ENCODE measurements at places on chromosomes 2 and 18.

GRCh38 chr18:9810299-9810698 is 75.5 kb upstream of the TXNDC2 start:
- DNase-seq, result no peak

GRCh38 chr18:23498877-23499276 is 4.4 kb upstream of the RMC1 start:
- peak; percentile 71 for DNase-seq

- DNase-seq, result no peak
These were observed 25.5 kb upstream of the STAT4 start for GRCh38 chr2:191176305-191176704.

DNA sequence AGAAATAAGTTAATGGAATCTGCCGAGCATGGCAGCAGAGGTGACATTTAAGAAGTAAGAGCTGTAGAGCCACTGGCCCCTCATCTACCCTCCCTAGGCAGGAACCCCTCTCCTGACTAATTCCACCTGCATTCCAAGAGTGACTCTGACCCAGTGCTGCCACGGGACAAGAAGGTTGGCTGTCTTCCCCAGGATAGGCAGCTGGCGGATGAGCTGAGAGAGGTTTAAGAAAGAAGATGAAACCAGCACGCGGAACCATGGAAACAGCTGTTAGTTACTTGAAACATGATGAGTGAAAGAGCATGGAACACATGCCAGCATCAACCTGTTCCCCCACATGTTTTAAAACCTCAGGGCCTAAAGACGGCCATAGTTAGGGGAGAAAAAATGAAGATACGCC is 74.1 kb downstream of the RND3 start:
- no peak for DNase-seq

GRCh38 chr18:49340446-49340845 is 120.0 kb downstream of the DYM start:
- DNase-seq, result no peak

GRCh38 chr2:137929519-137929916 is 34.8 kb upstream of the HNMT start:
- DNase-seq, result no peak

- DNase-seq, result no peak
These were observed 92.1 kb downstream of the TMEM18 start for GRCh38 chr2:584863-585823.

- DNase-seq, result no peak
These were observed 75.4 kb downstream of the VRK2 start for GRCh38 chr2:58122040-58122439.

DNA sequence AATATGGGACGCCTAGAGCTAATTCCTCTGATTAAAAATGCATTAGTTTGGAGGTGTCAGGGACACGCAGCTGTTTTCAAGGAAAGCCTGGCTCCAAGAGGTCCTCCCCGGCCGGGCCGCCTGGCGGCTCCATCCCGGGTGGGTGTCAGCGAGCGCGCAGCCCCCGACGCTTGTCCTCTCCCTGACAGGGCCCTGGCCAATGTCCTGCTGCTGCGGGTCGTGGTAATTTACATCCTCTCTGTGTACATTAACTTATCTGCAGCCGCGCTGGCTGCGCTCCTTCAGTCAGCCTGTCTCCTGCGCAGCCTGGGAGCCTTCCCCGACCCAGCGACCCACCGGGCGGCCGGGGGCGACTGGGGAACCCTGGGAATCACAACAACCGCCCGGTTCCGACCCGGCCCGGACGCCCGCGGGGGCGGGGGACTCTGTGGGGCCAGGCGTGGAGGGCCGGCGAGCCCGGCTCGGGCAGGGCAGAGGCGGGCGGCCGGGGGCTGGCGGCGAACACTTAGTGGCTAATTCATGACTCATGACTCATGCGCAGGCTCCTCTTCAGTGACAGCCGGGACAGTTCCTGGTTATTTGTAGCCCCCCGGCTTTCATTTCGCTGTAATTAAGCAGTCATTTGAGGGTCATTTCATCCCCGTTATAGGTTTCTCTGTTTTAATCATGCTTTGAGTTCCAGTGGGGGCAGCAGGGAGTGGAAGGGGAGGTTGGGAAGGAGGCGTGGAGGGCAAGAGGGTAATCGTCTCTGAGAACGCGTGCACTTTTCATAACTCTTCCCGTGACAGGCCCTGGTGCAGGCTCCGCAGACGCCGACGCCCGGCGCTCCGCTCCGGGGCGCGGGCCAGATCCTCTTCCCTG is 141.9 kb upstream of the CTAGE1 start:
- peak; percentile 73 for DNase-seq

DNA sequence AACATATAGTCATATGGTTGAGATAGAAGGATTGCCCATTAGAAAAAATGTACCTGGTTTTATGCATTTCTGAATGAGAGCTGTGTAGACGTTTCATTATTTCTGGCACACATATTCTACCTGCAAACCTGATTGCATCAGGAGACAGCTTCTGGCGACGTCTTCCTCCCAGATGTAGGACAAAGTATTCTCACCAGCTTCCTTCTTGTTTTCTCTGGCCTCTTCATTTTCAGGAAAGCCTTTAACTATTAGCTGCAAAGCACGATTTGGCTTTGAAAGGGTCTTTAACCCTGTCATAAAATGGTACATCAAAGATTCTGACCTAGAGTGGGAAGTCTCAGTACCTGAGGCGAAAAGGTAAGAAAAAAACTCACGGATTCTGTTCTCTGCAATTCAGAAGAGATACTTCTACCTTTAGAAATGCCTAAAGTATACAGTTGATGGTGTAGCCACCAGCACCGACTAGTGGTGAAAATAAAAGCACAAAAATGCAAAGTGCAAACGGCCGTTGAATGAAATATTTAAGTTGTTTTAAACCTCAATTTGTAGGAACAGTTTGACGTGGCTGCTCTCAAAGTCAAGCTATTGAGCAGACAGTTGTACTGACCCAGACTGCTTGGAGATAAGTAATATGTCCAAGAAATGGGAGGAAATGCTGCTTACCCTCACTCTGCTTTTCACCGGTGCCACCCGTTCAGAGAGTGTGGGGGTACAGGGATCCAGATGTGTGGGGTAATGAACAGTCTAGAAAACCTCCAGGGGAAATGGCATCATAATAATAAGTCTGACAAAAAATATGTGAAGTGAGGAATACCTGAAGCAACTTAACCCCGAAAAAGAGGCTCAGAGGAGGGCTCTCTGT is 20.2 kb downstream of the IL18RAP start:
- DNase-seq, result no peak

- no peak for DNase-seq
These were observed 55.1 kb downstream of the AOX1 start for GRCh38 chr2:200640901-200641300.

DNA sequence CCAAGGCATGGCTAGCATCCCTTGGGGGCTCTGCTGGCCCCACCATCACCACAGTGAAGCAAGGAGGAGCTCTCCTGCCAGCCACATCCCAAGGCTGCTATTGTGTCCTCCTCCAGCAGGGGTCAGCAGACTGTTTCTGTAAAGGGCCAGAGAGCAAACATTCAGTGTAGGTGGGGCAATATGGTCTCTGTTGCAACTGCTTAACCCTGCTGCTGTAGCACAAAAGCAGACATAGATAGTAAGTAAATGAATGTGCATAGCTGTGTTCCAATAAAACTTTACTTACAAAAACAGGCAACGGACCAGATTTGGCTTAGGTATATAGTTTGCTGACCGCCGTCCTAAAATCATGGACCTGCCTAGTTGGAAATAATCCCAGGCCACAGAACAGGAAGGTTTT is 36.4 kb upstream of the ZBTB7C start:
- peak; percentile 87 for DNase-seq

DNA sequence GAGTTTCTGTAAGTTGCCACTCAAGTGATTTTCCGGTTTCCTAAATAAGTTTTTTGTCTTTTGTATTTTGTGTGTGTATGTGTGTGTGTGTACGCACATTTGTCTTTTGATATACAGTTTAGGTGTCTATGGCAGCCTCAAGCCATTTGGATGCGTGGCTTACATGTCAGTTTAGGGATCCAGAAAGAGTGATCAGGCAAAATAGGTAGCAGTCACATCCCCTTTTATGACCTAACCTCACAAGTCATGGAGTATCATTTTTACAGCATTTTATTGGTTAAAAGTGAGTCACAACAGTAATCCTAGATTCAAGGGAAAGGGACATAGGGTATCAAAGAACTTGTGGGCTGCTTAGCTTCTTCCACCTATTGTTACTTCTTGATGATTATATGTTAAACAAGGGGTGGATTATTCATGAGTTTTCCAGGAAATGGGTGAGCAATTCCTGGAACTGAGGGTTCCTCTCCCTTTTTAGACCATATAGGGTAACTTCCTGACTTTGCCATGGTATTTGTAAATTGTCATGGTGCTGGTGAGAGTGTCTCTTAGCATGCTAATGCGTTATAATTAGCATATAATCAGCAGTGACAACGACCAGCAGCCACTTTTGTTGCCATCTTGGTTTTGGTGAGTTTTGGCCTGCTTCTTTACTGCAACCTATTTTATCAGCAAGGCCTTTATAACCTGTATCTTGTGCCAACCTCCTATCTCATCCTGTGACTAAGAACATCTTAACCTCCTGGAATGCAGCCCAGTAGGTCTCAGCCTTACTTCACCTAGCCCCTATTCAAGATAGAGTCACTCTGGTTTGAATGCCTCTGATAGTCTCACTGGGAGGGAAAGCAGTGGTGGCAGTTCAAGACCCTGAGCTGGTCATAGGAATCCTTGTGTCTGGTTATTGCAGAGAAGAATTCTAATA is 8.6 kb upstream of the SOCS6 start:
- no peak for DNase-seq

DNA sequence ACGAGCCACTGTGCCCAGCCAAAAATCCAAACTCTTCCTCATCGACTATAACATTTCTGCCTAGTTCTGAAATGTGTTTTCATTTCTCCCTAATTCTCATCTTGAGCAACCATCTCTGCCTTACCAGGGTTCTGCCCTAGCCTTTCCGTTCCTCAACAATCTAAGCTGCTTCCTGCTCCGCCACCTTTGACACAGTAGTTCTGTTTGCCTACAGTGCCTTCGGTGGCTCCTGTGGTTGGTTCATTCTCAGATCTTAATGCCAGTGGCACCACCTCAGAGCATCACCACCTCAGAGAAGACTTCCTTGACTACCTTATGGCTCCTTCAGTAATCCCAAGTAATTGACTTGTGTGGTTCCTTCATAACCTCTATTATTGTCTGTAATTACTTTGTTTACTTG is 3.8 kb downstream of the SOCS6 start:
- no peak for DNase-seq

DNA sequence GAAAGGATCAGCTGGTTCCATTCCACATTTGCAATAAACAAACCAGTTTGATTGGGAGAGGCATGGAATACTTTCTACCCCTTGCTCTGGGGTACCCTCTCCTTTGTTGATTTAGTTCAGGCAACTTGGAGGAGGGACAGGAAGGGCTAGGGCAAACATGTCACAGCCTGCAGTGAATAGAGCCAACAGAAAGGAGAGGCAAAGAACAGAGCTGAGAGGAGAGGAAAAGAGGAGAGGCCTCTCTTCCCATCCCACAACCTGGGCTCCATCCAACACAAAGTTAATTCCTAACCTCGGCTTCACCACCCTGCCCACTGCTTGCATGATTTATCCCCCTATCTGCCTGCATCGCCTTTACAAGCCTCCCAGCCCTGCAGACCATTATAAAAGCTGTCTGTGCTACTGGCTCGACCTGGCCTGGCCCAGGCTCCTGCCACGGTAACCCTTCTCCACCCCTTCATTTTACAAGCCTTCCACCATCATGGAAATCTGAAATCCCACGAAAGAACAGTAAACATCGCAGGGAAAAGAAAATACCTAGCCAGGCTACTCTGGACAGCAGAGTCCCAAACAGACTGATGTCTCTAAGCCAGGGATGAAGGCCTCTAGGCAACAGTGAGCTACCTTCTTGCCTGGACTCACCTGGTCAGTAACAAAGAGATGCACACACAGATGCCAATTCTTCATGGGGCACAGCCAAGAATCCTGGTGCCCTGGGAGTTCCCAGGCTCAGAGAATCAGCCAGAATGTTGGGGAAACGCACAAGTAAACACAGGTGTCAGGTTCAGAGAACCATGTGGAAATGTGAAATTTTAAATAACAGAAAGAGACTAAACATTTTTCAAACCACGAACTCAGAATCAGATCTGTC is 43.6 kb downstream of the NHEJ1 start:
- DNase-seq, result no peak

- peak; percentile 51 for DNase-seq
These were observed 109.6 kb upstream of the CYRIA start for GRCh38 chr2:16774980-16775898.

- DNase-seq, result no peak
These were observed 126.5 kb downstream of the LPIN1 start for GRCh38 chr2:11872948-11873269.

GRCh38 chr18:60092073-60092472 is 192.3 kb downstream of the PMAIP1 start:
- no peak for DNase-seq

DNA sequence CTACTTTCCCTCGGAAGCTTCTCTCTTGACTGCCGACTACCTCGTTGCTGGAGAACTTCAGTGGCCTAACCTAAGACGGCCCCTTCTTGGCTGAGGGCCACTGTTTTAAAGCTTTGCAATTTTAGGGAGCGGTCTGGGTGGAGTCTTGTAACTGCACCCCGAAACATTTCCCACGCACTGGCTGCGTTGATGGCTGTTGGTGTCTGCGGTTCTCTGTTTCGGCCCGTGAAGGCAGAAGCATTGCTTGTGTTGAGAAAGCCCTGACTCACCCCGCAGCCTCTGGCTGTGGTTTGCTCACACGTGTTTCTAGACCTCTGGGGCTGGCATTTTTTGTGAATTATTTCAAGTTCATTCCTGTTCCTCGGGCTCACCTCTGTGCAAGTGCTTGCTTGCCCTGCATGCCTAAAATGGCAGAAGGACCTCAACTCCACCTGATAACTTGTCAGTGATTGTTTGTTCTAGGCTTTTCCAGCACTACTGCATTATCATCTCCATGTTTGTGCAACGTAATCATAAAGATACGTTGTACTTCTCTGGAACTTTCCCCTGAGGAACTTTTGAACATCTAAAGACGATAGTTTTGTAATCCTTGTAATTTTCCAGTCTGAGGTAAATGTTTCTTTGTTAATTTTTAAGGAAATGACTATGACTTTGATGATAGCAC is 94.2 kb upstream of the DLX2 start:
- no peak for DNase-seq

GRCh38 chr2:240247241-240247867 is 106.9 kb upstream of the OTOS start:
- no peak for DNase-seq

DNA sequence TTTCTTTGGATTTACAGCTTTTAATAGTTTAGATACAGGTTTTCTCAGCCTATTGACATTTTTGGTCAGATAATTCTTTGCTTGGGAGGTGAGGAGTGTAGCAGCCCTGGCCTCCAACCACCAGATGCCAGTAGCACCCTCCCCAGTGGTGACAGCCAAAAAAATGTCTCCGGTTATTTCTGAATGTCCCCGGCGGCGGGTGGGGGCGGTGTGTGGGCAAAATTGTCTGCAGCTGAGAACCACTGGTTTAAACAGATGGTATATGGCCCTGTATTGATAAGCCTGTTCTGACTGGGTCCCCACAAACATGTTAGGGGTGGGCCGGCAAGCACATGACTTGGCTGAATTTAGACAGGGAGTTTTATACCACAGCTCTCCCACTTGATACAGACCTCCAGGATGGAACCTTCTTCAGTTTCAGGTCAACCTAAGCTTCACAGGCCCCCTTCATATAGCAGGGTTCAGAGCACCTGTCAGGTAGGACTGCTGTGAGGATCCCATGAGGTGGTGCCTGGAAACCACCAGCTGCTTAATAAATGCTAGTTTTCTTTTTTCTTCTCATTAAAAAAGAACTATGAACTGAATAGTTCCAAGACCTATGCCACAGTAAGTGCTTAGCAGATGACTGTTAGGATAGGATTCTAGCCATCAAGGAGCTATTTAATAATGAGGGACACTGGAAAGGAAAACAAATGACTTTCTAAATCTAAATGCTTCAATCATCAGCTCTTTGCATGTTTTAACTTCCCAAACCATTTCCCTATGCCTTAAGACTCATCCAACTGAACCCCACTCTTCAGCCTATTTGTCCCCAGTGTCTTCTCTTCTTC is 18.1 kb downstream of the LPIN2 start:
- no peak for DNase-seq

Data from glutamatergic neuron (in vitro differentiated cells).